Caco-2 (cell line): ENCODE measurements at places on chromosomes 12 and 14.

GRCh38 chr12:62983594-62983993 is 48.6 kb upstream of the PPM1H start:
- DNase-seq, result no peak

DNA sequence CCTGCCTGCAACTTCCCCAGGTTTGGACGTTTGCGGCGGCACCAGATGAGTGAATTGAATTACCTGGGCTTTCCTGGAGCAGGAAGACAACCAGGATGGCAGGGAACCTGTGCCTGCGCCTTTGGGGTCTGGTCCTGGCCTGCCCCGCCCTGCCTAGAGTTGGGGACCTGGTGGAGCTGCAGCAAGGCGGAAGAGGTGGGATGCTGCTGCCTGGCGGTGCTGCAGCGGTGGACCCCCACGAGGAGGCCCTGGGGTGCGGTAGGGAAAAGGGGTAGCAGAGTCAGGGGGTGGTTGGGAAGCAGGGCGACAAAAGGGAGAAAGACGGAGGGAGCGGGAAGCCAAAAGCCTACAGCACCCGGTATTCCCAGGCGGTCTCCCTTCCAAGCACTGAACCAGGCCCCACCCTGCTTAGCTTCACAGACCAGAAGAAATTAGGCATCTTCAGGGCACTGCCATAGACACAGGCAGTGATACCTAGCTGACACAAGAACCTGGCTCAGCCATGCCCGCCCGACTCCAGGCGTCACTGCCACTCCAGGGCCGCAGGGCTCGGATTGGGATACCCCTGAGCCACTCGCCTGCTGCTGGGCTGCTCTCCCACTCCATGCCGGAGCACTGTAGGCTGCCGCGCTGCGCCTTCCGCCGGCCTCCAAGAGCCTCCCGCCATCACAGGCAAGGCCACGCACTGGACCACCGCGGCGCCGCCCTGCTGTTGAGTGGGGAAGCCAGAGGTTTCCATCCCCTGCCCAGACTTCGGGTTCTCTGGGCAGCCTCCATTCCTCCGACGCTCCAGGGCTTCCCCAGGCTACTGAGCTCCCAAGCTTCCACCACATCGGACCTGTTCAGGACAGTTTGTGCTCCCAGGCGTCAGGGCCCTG is 155.2 kb upstream of the ALG10B start:
- no peak for DNase-seq

DNA sequence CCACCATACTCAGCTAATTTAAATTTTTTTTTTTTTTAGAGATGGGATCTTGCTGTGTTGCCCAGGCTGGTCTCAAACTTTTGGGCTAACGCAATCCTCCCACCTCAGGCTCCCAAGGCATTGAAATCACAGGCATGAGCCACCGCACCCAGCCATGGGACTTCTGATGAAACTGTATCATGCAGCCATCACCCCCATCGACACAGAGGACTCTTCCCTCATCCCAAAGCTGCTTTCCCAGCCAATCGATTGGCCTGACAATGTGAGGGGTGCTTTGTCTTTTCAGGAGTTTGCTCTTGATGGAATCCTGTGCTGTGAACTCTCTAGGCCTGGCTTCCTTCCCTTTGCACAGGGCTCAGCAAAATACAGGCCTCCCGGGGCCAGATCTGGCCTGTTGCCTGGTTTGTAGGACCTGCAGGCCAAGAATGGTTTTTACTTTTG is 59.6 kb upstream of the NCOR2 start:
- no peak for DNase-seq

- DNase-seq, result no peak
These were observed 72.3 kb downstream of the OTX2 start for GRCh38 chr14:56738020-56738419.

- DNase-seq, result no peak
These were observed 29.3 kb upstream of the LGALS3 start for GRCh38 chr14:55099756-55100155.

DNA sequence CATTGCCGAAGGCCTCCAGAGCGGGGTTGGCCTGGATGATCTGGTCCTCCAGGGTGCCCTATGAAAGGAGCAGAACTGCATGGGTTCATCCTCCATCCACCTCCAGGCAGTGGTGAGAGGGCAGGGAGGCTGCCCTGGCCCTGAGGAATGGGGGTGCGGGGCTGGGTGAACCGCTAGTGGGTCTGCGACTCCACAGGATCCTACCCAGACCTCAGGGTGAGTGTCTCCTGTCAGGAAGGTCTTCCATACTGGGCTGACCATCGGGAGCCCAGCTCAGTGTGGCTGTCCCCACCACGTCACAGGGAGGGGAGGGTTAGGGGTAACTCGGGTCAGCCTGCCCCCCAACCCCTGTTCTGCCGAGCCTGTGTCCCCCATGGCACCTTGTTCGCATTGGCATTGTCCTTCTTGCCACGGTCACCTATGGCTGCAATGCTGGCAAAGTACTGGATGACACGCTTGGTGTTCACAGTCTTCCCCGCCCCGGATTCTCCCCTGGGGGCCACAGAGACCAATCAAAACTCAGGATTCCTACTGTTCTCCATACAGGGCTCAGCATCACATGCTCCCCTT is 3.7 kb downstream of the MYH6 start:
- DNase-seq, result no peak

- no peak for DNase-seq
These were observed 17.5 kb upstream of the FAR2 start for GRCh38 chr12:29131539-29131938.

DNA sequence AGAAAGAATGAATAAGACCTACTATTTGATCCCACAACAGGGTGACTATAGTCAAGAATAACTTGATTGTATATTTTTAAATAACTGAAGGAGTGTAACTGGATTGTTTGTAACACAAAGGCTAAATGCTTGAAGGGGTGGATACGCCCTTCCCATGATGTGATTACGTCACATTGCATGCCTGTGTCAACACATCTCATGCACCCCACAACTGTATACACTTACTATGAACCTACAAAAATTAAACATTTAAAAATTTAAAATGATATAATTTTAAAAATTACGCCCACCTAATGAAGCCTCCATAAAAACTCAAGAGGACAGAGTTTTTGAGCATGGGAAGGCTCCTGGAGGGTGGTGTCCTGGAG is 94.5 kb downstream of the SCARB1 start:
- no peak for DNase-seq

- no peak for DNase-seq
These were observed 57.5 kb downstream of the ZNF664 start for GRCh38 chr12:124030510-124030909.

- peak; percentile 28 for DNase-seq
These were observed 2.1 kb upstream of the CMAS start for GRCh38 chr12:22043943-22044342.

GRCh38 chr14:28946267-28946666 is 179.7 kb downstream of the FOXG1 start:
- DNase-seq, result no peak

- no peak for DNase-seq
These were observed 43.1 kb upstream of the GNG2 start for GRCh38 chr14:51817326-51817725.

DNA sequence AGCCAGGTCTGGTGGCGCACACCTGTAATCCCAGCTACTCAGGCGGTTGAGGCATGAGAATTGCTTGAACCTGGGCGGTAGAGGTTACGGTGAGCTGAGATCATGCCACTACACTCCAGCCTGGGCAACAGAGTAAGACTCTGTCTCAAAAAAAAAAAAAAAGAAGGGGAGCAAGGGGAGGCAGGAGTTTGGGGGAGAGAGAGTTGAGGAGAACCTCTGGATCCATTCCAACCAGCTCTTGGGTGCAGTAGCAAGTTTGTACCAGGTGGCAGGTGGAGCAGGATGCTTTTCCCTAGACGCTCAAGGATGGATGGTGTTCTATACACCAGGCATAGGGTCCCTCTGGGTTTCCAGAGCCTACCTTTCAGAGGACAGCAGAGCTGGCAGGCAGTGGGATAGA is 1.9 kb downstream of the NFE2 start:
- no peak for DNase-seq

DNA sequence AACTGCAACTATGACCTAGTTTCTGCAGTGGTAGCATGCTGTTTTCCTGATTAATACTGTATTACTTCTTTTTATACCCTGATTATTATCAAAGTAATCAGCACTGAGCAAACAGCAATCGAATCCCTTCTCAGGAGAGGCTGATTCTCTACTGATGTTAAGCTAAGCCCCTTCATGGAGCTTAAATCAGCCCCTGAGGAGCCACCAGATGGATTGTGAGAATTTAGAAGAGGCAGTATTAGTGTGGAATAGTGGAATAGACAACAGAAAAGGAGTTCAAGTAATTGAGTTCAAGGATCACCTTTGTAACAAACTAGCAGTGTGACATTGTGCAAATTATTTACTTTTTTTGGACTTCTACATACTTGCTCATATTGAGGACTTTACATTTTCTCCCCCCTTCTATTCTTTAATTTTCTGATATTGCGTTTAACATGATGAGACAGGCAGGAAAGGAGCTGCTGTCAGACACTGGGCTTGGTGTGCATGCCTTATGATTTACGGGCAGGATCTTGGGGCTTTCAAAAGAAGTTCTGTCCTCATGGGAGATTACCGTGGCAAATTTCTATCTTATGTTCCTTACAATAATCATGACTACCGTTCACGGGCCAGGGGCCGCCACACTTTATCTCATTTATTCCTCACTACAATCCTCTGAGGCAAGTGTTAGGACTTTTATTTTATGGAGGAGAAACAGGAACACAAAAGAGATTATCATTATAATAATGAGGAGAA is 68.0 kb downstream of the PTPRR start:
- no peak for DNase-seq

DNA sequence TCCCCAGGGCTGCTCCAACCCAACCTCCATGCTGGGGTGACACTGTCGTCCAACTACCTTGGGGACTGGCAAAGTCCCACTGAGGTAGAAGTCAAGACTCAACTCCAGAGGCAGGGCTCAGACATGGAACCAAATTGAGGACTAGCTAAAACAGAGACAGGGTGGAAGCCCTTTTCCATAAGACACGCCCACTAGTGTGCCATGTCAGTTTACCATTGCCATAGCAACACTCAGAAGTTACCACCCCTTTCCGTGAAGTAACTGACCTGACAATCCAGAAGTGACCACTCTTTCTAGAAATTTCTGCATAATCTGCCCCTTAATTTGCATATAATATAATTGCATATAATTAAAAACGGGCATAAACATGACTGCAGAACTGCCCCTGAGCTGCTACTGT is 409.6 kb downstream of the MED13L start:
- DNase-seq, result no peak

DNA sequence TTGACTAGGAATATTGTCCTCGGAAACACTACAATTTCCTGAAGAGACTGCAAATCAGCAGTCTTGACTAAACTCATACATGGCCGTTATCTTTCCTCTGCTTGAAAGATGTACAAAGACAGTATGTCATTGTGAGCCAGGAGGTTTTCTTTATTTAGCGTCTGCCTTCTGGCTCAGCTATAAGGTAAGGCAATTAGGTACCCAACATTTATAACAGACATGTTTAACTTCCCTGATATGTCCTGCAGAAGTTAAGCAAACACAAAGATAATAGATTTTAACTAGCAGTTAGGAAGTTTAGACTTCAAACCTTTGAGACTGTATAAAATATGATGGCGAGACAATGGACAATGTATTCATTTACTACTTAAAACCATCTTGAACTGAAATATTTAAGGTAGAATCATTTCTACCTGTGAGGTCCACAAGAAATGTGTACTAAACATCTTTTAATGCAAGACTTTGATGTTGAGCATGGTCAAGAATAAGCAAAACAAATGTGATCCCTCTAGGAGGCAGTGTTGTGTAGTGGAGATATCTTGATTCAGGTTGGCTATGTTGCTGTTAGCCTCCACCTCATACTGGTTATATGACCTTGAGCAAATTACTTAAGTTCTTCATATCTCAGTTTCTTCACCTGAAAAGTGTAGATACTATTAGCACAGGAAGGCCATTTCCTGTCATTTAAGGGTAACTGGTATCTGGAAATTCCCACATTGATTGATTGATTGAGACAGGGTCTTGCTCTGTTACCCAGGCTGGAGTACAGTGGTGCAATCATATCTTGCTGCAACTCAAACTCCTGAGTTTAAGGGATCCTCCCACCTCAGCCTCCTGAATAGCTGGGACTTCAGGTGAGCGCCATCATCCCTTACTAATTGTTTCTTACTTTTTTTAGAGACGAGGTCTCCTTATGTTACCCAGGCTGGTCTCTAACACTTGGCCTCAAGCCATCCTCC is 96.3 kb upstream of the EEA1 start:
- DNase-seq, result no peak

- DNase-seq, result peak; percentile 58
These were observed 436 bp downstream of the VPS33A start for GRCh38 chr12:122265886-122266229.

- DNase-seq, result no peak
These were observed 5.4 kb downstream of the GAPDH start for GRCh38 chr12:6539707-6540134.

DNA sequence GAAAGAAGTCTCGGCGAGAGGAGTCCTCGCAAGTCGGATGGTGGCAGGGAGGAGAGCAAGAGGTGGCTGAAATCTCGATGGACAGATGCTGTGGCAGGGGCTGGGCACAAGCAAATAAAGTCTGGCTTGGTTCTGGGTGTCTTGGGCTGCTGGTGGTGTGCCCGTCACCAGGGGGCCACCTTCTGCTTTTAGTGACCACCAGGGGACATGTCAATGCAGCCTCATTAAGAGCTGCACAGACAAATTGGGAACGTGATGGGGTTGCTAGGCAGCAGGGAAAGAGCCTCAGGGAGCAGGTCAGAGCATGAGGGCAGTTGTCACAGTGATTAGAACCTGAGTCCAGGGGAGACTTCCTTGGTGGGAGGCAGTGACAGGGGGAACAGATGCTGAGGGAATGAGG is 44.0 kb downstream of the LRRC74A start:
- peak; percentile 42 for DNase-seq

DNA sequence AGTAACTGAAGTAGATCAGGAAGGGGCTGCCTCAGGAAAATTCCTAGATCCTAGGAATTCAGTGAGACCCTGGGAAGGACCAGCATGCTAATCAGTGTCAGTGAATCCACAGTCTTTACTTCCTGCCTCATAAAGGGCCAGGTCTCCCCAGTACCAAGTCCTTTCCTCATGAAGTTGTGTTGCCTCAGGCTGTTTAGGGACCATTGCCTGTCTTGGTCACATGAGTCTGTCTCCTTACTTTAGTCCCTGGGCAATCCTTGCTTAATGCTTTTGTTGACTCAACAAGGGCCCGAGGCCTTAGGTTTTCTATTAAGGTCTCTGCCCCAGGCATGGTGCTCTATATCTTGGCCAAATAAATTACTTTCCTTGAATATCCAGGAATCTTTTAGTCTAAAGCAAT is 16.1 kb upstream of the ATF1 start:
- DNase-seq, result peak; percentile 66

- DNase-seq, result no peak
These were observed 1011.8 kb downstream of the TMEM121 start for GRCh38 chr14:106538201-106538600.

GRCh38 chr12:57899010-57899662 is 42.2 kb upstream of the ATP23 start:
- no peak for DNase-seq

GRCh38 chr12:62709311-62709710 is 225.6 kb downstream of the PPM1H start:
- no peak for DNase-seq

DNA sequence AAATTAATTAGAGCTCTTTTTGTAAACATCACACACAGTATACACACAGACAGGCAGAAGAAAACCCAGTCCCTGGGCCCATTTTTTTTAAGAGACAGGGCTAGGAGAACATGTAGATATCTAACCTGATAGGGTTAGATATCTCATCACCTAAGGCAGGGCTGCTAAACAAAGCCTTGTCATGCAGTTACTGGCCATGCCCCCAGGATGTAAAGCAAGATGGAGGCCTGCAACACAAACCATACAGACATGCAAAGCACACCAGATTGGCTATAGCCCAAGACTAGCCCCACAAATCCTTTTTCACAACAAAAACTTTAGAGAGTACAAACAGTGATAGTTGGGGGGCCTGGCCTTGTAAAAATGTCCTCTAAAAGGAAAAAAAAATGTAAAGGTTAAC is 20.5 kb downstream of the CLEC2A start:
- no peak for DNase-seq
